Endodermal cell (in vitro differentiated cells): ENCODE measurements at places on chromosomes 5 and 9.
A peak's percentile ranks its signal among the peaks of the same experiment; 100 is the strongest.

GRCh38 chr5:58453306-58453705, 6.6 kb downstream of the PLK2 start:
- no peak for DNase-seq

DNA sequence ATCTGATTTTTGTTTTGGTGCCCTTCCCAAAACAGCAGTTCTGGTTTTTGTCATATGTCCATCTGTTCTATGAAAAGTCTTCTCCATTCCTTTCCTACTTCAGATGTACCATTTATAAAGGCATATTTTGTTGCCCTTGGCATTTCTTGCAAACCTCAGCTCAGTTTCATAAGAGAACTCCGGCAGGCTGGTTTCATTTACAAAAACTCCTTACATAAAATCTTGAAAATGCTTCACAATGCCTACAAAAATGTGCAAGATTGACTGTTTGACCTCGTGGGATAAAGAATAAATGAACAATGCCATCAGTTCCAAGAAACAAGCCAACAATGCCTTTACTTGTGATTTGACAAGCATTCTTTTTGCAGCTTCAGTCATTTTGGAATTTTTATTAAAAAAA, 39.1 kb upstream of the CTNNAL1 start:
- no peak for DNase-seq

DNA sequence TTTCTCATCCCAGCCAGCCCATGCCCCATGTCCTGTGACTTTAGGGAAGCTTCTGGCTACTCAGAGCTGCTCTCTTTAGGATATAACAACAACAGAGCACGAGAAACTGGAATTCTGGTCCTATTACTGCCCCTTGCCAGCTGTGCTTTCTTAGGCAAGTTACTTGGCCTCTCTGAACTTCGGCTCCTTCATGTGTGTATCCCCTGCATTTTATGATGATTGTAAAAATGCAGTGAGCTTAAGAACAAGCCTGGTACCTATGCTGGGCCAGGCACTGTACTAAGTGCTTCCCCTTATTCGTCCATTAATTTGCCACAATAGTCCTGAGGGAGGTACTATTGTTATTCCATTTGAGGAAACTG, 54.5 kb downstream of the ABCA1 start:
- no peak for DNase-seq

DNA sequence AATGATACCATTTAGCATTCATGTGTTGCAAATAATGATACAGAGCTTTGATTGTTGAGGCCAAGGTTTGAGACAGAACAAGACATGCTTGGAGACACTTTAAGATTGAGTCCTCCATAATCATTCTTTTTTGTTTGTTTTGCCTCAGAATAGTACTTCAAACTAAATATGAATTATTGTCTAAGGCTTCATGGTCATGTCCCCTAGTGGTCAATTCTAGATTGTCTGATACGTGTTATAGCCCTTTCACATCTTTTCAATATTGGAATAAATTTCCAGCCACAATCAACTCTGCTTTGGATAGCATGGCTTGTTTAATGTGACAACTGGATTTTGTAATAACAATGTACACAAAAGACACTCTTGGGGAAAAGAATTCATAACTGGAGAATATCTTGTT, 64.2 kb downstream of the PRLR start:
- DNase-seq: no peak

GRCh38 chr5:97192580-97193354, 9.7 kb upstream of the RIOK2 start:
- DNase-seq: peak; percentile 62

GRCh38 chr5:174386306-174386705, 338.1 kb upstream of the MSX2 start:
- no peak for DNase-seq

- no peak for DNase-seq
Measured at GRCh38 chr5:172425402-172425801, 28.9 kb downstream of the SH3PXD2B start.

DNA sequence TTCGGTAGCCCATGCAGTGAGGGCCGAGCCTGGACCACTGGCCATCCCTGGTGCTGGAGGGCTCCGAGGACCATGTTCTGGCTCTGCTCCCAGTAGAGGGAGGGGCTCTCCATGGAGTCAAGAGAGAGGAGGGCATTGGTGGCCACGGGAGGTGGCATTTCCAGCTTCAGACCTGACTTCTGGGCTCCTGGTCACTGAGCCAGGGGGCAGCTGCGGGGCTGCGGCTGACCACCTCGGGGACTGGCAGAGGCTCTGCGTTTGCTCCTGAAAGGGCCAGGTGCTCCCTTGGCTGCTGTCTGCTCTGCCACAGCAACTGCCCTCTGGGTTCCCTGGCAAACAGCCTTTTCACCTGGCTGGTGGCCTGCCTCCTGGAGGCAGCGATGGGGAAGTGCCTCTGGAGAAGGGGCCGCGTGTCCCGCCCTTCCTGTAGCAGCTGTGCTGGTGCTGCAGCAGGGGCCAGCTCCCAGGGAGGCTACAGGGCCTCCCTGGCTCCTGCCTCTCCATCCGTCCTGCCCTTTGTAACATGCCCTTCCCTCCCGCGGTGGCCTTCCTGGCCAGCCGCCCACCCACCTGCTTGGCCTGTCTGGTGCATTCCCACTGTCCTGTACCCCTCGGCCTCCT, 144.6 kb downstream of the CACNA1B start:
- peak; percentile 91 for DNase-seq

- DNase-seq: no peak
Measured at GRCh38 chr5:128406803-128407202, 131.2 kb downstream of the FBN2 start.

- no peak for DNase-seq
Measured at GRCh38 chr5:163766936-163767670, 261.7 kb downstream of the MAT2B start.

GRCh38 chr5:17426104-17426749, 71.8 kb upstream of the TAF11L2 start:
- DNase-seq: no peak
